ENCODE measurements at places on chromosomes 16 and 17.

GRCh38 chr17:79781736-79782575, 4.0 kb downstream of the CBX2 start:
- no peak for DNase-seq

DNA sequence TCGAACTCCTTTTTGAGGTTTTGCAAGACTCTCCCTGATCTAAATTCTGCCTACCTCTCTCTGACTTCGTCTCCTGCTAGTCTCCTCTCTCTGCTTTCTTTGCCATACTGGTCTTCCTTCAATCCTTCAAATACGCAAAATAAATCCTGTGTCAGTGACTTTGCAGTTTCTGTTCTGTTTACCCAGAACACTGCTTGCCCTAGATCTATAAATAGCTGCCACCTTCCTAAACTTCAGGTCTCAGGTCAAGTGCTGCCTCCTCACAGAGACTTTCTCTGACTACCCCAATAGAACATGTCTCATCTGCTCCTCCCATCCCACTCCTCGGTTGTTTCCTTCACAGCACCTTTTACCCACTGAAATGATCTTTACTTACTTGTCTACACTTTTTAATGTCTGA, 78.9 kb downstream of the TRIM37 start:
- DNase-seq = no peak

DNA sequence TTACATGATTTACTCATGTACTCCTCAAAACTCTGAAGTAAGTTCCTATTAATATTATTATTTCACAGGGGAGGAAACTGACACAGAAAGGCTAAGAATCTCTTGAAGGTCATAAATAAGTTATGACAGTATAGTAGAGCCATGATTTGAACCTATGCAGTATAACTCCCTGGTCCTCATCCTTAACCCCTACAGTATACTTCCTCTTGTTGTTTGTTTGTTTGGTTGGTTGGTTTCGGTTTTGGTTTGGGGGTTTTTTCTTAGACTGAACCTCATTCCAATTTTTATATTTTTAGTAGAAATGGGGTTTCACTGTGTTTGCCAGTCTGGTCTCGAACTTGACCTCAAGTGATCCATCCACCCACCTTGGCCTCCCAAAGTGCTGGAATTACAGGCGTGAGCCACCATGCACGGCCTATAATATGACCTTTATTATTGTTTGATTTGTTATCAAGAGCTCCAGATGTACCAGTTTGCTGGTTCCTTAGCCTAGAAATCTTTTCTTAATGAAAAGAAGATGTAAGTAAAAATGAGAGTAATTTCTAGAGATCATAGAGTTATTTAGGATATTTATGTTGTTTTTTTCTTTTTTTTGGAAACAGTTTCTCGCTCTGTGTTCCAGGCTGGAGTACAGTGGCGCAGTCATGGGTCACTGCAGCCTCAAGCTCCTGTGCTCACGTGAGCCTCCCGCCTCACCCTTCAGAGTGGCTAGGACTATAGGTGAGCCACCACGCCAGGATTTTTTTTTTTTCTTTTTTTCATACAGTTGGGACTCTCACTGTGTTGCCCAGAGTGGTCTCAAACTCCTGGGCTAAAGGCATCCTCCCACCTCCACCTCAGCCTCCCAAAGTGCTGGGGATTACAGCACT, 4.8 kb downstream of the PRR11 start:
- no peak for DNase-seq

GRCh38 chr16:77536809-77537208, 102.0 kb upstream of the ADAMTS18 start:
- DNase-seq = no peak
